NCI-H1092 (cell line): ENCODE measurements at places on chromosomes 12 and 14.

GRCh38 chr12:95774311-95775045, 16.1 kb downstream of the NTN4 start:
- DNase-seq = no peak

DNA sequence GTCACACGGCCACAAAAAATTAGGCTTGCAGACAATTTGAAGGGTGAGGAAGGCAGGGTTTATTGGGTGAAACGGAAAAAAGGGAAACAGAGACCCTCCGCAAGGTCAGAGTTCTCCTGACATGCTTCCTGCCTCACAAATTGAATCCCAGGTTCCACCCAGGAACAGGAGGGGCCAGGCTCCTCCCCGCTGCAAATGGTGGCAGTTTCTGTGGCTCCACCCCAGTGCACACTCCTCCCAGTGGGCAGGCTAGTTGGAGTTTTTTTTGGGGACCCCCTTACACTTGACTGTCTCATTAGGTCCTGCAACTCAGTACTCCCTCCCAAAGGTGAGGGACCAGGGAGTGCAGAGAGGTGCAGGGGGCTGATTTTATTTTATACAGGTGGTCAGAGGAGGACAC, 39.4 kb upstream of the PPP1CC start:
- no peak for DNase-seq

DNA sequence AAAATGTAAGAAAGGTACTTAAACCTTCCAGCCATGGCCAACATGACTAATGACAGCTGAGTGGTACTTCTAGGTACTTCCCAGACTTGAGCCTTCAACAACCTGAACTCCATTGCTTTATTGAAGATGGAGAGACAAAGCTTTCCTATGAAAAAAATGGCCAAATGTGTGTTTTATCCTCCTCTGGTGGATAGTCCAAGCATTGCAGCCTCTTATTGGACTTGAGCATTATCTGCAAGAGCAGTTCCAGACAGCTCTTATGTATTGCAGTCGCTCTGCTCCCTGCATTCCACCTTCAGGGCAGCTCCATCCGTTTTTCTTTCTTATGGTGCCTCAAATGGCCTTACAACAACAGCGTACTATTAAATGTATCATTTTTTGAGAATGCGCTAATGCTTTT, 588.2 kb downstream of the NRXN3 start:
- peak; percentile 43 for DNase-seq

GRCh38 chr12:84911271-84912197, 1.1 kb downstream of the SLC6A15 start:
- DNase-seq = no peak

GRCh38 chr12:100128512-100128908, 14.2 kb downstream of the BLTP3B start:
- DNase-seq = no peak

- no peak for DNase-seq
These were observed 23.8 kb downstream of the ATP6V1D start for GRCh38 chr14:67335781-67336180.

- no peak for DNase-seq
These were observed 70.0 kb upstream of the SRSF5 start for GRCh38 chr14:69696633-69697557.

DNA sequence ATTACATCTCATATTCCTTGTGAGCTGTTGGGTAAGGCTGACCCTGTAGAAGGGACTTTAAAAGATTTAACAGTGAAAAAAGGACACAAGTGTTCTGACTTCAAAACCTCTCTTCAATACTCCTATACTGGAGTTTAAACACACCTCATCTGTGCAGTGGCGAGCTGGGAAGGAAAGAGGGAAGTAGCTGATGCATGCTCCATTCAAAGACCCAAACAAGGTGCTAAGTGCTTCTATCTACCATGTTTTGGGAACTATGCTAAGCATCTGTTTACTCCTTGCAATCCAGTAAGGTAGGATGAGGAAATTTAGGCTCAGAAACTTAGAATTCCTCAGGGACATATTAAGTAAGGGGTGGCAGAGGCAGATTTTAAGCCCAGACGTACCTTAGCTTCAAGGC, 16.4 kb upstream of the DNM1L start:
- no peak for DNase-seq

DNA sequence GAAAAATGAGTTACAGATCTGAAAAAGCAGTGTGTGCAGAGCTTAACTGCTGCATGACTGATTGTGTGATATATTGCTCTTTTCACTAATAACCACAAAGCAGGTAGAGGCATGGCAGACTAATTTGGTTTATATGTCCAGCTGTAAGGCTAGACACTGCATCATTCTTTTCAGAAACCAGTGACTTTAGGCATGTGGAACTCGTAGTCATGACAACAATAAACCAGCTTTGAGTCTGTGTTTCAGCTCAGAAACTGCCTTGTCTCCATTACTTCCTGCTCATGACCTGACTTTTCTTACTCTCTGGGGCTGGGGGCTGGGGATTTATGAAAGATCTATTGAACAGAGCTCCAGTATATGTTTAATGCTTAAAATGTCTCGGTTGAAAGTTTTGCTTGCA, 146.8 kb upstream of the LRIG3 start:
- DNase-seq = no peak

DNA sequence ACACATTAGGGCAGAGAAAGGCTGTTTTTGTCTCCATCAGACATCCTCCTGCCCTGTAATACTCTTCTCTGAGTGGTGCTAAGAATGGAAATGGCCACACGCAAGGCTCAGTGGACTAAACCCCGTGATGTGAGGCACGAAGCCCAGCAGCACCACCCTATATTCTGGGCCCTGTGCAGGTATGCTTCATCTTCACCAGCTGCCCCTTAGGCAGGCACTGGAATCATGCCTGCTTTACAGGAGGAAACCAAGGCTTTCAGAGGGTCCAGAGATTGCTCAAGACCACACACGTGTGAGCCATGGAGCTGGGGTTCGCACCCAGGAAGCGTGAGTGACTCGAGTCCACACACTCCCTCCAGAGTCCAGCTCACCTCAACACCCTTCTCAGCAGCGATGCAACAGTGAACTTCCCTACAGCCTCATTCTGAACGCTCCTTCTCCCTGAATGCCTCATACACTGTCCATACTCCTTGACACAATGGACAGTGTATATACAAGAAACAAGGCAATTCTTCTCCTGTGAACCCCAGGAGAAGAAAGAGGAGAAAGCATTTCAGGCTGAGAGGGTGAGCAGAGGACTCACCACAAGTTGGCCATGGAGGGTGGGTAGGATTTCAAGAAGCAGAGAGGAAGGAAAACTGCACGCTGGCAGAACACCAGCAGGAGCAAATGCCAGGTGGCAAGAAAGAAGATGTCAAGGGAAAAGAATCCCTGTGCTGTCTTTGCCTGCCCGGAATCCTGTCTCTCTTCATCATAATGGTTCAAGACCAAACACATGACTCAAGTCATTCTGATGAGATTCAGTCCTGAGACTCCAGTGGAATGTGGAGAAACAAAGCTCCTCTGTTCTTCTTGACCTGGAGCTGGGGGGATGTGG, 39.1 kb downstream of the NT5DC3 start:
- DNase-seq = no peak

DNA sequence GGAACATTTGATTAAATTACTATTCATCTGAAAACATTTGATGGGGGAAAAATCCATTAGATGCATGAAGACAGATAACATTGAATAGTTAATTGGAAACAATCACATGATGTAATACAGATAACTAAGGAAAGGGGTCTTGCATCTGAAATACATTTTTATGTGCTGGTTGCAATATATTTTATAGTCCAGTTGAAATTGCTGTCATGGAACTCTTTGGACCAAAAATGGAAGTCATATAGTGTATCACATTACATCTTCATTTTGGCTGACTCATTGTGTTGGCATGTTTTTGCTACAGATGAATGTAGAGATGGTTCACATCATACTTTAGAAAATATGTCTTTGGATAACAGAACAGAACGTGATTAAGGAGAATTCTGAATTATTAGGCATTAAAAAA, 43.0 kb upstream of the GNPNAT1 start:
- DNase-seq = no peak

DNA sequence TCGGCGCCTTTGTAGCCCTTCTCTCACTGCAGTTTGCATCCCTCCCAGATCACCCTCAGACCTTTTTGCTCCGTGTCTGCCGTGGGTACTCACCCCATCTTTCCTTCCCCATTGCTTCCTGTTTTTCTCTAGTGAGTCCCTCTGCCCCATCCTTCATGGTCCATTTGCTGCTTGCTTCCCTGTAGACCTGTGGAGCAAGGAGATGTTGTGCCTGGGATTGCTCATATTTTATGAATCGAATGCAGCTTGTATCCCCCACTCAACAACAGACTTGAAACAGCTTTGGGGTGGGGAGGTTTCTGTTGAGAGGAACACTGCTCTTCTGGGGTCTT, 661 bp downstream of the DENR start:
- no peak for DNase-seq

DNA sequence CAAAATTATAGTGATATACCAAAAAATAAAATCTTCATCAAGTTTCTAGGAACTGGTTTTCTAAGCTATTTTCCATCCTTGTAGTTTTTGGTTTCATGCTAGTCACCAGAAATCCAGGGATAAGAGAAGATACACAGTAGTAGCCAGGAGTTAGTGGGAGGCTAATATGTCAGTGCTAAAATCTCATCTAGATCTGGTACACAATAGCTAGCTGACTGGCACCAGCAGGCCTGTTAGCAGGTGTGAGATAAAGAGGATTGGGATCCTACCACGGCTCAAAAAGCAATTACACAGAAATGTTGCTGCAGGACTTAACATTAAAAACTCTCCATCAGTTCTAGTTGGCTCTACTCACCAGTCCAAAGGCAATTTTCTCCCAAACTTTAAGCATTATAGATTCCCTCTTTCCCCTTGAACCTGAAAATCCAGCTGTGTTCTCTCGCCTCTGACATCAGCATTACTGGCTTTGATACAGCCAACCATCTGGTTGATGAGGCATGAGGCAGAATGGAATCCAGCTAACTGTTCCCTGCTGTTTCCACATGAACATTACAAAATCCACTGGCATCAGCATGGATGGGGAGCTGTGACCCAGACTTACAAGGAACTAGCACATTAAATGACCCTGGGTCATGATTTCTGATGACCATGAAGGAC, 41.8 kb upstream of the CCDC196 start:
- no peak for DNase-seq

DNA sequence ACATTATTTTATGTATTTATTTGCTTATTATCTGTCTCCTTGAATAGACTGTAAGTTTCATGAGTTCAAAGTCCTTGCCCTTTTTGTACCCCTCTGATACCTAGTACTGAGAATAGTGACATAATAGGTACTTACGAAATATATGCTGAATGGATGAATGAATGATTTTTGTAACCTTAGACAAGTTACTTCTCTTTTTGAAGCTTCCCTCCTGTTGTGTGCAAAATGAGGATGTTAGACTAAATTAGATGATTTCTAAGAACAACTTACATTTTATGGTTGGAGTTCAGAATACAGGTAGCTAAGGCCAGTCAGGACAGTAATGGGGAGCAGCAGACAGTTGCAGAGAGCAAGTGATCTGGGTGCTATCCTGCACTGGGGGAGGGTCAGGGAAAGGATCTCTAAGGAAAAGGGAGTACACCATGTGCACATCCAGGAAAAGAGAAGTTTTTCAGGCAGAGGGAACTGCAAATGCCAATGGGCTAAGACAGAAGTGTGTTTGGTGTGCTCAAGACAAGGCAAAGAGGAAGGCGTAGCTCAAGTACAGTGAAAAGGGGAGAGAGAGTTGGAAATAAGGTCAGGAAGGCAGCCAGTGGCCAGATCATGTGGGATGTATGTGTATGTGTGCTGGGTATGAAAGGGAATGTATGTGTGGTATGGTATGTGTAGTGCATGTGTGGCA, 59.4 kb upstream of the AMIGO2 start:
- no peak for DNase-seq

GRCh38 chr12:24212496-24212895, 263.0 kb upstream of the SOX5 start:
- peak; percentile 50 for DNase-seq

DNA sequence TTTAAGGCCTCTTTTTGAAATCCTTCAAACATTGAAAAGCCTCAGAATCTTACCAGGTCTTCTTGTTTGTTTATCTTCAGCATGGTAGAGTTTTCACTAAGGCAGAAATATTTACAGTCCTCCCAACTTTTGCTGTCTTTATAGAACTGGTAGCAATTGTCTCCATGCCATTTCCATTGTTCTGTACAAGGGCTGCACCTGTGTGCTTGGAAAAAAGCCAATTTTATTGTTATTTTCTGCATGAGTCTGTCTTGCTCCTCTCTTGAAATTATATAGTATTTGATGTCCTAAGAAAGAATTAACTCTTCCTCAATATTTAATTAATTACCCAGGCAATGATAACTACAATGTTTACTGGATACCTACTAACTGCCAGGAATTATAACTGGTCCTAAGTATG, 23.3 kb downstream of the CLEC1A start:
- no peak for DNase-seq

DNA sequence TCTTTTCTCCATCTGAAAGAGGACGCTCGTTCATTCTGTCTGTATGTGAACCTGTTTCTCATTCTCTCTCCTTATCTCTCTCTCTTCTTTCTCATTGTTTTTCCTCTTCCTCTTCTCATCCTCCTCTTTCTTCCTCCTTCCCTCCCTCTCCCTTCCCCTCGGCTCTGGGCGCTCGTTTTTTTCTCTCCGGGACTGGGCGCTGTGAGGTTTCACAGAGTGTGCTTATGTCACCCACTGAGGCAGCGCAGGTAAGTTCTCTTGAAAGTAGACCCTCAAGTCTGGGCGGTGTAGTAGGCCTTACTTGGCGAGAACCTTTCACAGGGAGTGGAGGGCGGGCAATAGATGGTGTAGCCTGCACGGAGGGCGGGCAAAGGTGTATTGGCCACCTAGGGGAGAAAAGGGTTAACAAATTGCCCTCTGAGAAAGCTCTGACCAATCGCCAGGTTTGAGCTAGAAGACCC, 4.5 kb upstream of the SIX1 start:
- no peak for DNase-seq

DNA sequence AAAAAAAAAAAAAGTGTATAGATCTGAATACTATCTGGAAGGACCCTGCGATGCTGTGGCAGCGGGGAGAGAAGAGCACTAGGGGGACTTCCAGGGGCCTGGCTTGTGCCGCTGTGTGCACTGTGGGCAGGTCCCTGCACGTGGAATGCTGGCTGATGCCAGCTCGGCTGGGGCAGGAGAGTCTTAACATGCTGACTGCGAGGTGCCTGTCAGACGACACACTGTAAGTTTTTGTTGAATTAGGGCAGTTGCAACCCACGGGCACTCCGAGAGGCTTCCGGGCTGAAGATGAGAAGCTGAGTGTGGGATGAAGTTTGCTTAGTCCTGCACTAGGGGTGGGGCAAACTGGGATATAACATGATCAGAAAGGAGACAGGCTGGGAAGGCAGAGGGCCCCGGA, 10.7 kb downstream of the GLT1D1 start:
- DNase-seq = no peak

DNA sequence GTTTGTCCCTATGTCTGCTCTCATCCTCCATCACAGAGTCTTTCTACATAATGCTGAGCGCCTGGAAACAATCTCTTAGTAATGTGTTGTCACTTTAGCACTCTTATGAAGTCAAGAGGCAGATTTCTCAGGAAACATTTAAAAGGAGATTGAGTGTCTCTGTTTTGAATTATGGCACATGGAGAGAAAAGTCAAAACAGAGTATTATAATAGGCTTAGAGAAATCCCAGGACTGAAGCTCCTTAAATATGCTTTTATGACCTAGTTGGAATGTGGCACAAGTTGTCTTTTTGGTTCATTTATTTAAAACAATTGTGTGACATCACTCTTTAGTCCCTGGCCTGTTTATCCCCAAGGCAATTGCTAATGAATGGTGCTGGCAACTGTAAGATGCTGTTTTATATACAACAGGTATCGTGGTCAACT, 117.8 kb upstream of the HIF1A start:
- DNase-seq = no peak
